Activated naive CD4-positive, alpha-beta T cell treated with anti-CD3 and anti-CD28 coated beads, Interleukin-2, amount 50 U/mL, for 72 hours (primary cell): ENCODE measurements at places on chromosomes 4 and X. TPM values are rescaled to one million over a fixed set of nuclear protein-coding genes. Genes with fewer than 3 reads are reported as not detected.

SH3RF1 gene
- total RNA-seq, result 0.82 TPM

ATP1B4 gene
- total RNA-seq, result not detected

GRCh38 chrX:153633048-153633447 is 14.0 kb upstream of the DUSP9 start:
- DNase-seq, result no peak

GRCh38 chrX:110584083-110584482 is 211.5 kb downstream of the CHRDL1 start:
- DNase-seq, result no peak

GRCh38 chr4:176981074-176981473 is 188.4 kb upstream of the VEGFC start:
- DNase-seq, result no peak

DNA sequence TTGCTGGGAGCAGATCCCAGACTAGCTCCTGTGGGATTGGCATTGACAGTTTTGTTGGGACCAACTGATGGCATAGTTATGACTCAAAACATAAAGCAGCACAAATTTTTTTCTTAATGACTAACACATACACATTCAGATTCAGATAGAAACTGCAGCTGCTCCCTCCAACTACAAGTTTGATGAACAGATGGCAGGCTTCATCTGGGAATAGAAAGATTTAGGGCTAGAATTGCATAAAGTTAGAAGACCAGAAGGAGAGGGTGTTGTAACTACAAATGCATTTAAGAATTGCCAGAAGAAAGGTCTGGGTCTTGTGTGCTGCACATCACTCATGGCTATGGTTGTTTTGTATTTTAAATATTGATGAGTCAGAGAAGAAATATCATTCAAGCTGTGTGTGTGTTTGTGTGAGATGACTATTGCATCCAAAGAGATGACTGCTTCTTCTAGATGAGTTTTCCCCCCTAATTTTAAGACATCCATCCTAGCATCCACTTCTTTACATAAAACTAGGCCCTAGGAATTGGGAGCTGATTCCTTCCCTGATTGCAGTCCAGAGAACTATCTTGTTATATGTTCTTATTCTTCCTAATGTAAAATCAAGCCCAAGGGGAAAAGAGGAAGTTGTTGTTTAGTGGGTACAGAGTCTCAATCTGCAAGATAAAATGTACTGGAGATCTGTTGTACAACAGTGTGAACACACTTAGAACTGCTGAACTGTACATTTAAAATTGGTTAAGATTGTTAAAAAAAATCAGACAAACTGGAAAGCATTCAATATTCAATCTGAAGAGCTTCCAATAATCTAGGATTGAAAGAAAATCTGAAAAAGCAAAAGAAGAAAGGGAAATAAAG is 175.1 kb downstream of the PARM1 start:
- DNase-seq, result no peak

DNA sequence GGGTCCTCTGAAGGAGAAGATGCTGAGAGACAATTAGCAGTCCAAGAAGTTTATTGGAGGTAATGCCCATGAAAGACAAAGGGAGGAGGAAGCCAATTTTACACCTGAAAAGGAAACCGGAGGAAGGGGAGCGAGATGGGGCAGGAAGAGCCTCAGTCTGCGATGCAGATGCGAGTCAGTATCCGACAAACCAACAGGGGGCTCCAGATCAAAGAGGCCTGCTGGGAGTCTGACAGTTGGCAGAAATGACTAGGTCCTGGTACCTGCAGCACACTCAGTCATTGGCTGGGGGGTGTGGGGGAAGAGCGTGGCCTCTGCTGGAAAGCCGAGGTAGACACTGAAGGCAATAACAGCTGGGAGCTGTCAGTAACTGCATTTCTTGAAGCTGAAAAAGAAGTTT is 231.1 kb upstream of the CENPE start:
- DNase-seq, result no peak
